ENCODE measurements at places on chromosomes 4 and X. TPM values are rescaled to one million over a fixed set of nuclear protein-coding genes. Genes with fewer than 3 reads are reported as not detected.

DNA sequence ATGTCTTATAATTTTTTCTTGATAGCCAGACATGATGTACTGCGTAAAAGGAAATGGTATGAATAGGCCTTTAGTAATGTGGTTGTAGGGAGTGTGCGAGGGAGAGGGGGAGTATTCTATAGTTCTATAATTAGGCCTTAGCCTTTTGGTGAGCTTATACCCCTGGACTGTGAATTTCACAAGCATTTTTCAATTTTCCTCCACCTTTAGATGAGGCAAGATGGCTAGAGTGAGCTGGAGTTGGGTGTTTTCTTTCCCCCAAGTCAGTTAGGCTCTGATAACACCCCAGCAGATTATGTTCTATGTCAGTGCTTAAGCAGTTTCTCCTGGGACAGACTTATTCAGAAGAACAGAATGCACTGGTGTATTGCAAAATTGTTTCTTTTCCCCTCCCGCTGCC is 210.2 kb upstream of the NPY2R start:
- DNase-seq = no peak

DNA sequence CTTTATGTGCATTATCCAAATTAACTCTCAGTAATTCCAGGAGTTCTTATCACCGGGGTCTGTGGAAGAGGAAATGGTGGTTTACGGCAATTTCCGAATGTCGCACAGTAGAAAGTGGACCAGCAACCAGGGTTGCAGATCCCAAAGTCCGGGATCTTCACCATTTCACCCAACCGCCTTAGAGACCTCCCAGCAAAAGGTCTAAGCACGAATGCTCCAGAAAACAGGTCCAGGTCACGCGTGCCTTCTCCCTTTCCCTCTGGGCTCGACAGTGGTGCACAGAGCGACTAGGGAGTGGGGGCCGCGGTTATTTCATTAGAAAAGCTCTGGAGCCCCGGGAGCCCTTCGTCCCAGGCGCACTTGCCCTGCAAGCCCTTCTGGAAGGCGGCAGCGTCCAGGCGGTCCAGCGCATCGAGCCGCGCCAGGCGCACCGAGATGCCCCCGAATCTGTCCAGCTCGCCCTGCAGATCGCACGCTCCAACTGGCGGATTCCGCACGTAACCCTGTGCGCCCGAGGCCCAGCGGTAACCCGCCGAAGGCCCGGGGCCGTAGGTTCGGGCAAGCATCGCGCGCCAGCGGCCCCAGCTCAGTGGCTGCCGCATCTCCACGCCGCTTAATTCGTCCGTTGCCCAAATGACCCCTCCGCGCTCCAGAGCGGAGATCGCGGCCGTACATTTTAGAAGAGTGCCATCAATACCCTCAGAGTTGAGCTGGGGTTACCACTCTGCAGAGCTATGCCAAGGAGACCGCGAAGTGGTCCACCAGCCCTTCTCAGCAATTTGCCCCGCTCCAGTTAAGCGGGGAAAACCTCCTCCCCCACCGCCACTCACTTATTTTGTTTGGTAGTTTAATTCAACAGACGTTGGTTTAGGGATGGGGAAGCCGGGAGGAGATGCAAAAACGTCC is at the start of gene NUDT6:
Gene NUDT6, minus strand, starts transcription at position 627 of the 906 bp plus-strand sequence. Its CDS starts 25 bp downstream, at position 602.
- DNase-seq = no peak

DNA sequence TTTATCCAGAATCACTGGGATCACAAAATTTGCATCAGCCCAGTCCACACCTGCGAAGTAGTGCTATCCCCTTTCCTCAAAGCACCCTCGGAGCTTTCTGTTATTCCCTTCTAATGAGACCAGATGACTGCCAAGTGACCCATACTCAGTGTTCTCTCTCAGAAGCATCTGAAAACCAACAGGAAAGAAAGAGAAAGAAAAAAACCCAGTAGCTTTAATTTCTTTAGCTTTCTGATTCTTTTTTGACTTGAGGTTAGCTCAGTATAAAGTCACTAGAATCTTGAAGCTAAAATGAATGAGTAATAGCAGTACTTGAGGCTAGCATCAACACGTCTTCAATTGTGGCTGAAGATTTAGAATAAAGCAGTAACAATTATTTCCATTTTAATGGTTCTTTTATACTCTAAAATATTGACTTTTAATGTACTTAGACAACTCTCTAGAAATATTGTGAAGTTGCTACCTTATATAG is 124.4 kb downstream of the ANK2 start:
- no peak for DNase-seq

DNA sequence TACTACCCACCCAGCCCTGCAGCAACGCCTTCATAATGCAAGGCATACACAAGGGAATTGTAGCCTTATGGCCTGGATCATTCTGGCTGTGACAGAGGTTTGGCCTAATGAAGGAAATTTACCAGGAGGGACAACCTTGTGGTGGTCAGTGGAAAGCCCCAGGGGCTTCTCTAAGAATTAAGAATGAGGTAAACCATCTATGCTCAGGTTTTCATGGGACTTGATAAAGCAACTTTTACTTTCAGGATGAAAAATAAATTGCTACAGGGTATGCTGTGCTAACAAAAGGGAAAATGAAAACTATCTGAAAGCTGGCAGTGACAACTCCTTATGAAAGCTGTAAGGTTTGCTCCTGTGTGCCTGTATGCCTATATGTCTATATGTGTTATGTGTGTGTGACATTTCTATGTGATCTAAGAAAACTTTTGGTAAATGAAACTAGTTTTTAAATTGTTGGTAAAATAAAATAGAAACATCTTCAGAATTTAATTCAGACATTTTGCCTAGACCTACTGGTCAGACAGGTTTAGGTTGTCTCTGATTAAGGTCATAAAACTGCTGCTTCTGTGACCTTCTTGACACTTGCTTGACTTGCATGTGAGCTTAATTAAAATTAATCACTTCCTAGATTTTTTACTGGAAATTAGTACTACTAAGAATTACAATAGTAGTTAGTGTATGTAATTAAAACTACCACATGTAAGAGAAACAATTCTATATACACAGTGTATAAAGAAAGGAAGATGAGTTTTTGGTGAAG is 19.9 kb upstream of the TXK start:
- no peak for DNase-seq

GRCh38 chr4:83010522-83011318 is at the start of gene LIN54:
Gene LIN54, minus strand, starts transcription at chr4:83010823. Its CDS starts 25,979 bp downstream, at chr4:82984844.
- peak; percentile 93 for DNase-seq

Gene LNX1
- total RNA-seq = 20.7 TPM

Gene PPEF1
- total RNA-seq = not detected

Gene NUDT10
- not detected for total RNA-seq

Gene MGARP
- total RNA-seq = 0.39 TPM

Data from mesenteric fat pad (tissue), 1 donor.